ENCODE measurements at places on chromosomes 7 and 10.

DNA sequence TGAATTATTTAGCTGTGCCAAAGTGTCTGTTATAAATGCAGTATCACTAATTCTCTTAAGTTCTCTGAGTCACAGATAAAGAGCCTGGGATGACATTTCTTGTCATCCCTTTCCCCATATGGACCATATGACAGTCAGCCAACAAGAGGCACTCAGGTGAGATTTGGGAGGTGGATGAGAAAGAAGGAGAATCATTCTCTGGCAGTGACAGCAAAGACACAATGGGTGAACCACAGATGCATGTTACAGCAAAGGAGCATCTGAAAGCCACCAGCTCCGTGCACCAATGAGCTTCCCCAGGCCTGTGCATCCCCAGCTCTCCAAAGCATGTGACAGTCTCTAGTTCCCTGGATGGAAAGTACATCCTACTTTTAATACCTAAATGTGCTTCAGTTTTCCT, 10.8 kb downstream of the GIMAP6 start:
- DNase-seq = no peak

GRCh38 chr10:36602374-36602773, 523.0 kb upstream of the ANKRD30A start:
- no peak for DNase-seq

DNA sequence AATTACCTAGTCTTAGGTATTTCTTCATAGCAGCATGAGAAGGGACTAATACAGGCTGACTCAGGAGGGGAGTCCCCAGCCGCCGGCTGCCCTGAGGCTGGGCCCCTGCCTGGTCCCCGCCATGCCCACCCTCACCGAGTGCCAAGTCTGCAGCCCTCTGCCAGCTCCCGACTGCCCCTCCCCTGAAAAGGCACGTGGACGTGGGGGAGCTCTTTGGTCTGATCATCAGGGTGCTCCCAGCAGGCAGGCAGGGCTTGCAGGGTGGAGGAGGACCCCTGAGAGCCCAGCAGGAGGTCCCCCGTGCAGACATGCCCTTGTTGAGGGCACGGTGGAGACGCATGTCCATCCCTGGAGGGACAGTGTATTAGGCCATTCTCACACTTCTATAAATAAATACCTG, 110.9 kb downstream of the UNCX start:
- no peak for DNase-seq

- DNase-seq = no peak
Measured at GRCh38 chr7:98107313-98107721, 655 bp downstream of the LMTK2 start.

GRCh38 chr10:91785830-91786229, 12.4 kb upstream of the TNKS2 start:
- DNase-seq = no peak

DNA sequence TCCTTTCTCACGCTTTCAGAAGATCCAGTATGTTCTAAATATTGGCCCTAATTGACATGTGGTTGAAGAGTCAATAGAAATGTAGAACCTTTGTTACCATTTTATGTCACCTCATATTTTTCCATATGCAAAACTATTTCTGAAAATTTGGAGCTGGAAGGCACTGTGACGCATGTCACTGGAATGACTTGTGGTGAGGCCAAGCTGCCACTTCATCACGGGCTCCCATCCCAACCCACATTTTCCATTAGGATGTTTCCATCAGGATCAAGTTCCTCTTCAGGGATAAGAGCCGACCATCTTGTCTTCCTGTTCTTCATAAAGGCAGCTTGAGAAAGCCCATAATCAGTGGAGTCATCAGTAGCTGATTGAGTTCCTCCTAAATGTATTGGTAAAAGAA, 1241.7 kb downstream of the GATA3 start:
- no peak for DNase-seq

DNA sequence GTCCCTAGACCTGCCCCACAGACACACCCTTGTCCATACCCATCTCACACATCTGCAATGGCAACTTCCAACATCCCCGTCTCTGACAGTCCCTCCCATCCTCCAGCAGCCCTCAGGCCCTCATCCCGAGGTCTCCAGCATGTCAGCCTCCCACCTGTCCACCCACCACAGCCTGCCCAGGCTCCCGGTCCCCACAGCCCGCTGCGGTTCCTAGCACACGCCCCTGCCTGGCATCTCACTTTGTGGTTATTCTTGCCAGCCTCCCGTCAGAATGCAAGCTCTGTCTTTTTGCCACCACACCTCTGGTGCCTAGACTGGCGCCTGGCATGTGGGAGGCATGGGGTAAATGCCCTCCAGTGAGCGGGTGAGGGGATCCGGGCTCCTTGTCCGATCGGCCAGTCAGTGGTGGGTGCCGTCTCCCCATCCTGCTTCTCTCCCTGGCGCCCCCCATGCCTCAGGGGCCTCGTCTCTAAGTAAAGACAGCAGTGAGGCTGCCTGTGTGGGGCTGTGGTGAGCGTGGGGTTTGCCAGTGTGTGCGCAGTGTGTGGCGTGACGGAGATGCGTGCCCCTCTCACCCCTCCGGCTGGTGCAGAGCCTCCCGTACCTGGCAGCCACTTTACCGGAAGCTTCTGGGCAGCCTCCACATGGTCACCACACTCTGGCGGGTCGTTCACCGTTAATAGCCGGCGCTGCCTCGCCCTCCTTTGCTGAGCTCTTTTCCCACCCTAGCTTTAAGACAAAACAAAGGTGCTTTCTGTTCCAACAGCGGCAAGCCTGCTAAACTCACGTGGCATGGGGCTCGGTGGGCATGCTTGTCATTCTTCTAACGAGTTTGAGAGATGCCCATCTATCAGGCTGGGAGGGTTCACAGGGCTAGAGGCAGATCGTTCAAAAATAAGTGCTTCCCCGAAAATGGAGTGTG, 28.5 kb upstream of the TTYH3 start:
- DNase-seq = no peak

GRCh38 chr7:71408271-71408670, 276.3 kb downstream of the GALNT17 start:
- DNase-seq = no peak

DNA sequence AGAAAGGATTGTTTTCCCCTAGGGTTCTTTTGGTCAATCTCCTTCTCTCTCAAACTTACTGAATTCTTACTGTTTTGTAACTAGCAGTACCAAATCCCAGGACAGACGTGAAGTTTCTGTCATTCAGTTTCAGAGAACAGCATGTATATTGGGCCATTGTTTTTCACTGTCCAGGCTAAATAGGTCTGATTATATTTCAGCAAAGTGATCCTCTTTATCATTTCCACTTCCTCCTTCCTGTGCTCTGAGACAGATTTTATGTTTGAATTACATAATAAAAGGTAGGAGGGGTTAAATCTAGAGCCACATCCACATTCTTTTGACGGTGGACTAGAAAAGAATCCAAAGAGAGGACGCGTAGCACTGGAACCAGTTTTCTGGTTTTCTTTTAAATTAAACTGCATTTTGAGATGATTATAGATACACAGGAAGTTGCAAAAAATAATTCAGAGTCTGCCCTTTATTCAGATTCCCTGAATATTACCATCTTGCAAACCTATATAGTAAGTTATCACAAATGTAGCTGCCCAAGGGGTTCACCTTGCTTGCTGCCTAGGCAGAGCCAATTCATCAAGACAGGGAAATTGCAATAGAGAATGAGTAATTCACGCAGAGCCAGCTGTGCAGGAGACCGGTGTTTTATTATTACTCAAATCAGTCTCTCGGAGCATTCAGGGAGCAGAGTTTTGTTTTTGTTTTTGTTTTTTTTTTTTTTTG, 40.1 kb downstream of the AKR1E2 start:
- DNase-seq = no peak

GRCh38 chr7:44226396-44226753, 25.6 kb downstream of the YKT6 start:
- no peak for DNase-seq

GRCh38 chr10:76311752-76312636, 880.6 kb downstream of the LRMDA start:
- DNase-seq = no peak

DNA sequence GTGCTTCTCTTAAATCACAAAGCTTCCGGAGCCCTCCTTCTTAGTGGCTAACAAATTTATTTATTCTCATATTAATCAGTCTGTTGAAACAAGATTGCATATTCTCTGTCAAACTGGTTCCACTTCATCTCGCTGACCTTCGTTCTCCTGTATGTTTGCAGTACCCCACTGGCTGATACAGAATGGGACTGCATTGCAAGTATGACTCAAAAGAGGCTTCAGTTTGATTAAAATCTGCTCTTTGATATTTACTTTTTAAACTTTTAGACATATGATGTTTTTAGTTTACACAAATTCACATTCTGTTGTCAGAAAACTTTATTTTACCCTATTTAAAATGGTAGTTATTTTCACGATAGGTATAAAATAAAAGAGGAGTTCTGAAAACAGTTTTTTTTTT, 14.3 kb upstream of the ARHGAP12 start:
- DNase-seq = no peak

- no peak for DNase-seq
Measured at GRCh38 chr10:19966751-19967150, 150.5 kb downstream of the PLXDC2 start.

DNA sequence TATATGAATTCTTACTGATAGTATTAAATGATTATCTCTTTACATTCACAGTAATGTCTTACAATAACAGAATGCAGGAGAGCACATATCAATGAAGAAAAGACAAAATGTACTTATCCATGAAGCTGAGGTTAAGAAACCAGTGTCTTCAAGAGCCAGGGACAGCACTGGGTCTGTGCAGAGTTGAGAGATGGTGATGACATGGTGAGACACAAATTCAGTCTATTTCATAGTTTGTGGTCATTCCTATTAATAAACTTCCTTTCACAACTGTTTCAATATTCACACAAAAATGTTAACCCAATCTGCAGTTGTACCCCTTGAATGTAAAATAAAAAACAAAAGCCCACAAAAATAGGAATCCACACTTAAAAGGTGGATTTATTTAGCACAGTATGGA, 5.3 kb upstream of the MAGI2 start:
- no peak for DNase-seq

DNA sequence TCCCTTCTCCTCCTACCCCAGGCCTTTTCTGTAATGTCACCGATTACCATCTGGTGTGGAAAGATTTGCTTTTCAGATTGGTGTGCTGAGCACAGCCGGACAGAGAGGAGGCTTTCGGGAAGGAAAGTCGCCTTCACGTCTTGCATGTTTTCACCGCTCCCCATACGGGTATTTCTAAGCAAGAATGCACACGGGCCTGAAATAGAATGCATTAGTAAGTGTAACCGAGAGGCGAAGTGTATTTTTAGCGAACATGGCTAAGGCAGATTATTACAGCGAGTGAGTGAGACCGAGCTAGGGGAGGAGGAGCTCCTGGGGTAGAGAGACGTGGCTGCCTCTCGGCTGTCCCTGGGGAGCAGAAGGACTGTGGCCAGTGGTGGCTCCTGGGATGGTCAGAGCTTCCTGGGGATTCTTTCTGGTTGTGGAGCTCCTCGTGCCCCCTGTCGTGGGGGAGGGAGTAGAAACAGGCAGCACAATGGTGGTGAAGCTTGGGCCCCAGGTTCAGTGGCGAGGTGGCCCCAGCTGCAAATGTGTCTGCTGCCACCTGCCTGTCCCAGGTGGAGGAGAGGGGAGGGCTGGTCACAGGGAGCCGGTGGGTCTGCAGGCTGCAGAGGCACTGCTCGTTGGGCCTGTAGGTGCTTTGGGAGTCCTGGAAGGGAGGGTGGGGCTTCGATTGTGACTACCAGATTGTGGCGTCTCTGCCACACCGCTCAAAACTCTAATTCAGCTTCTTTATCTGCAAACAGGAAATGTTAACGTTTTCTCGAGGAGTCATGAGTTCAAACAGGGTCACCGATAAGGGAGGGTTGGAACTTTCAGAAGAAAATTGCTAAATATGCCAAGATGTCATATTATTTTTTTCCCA, 135.8 kb downstream of the CAMK1D start:
- no peak for DNase-seq

GRCh38 chr10:42618424-42618823, 19.9 kb downstream of the ZNF33B start:
- DNase-seq = no peak

- DNase-seq = no peak
Measured at GRCh38 chr7:19116121-19117090, 1.0 kb downstream of the TWIST1 start.

DNA sequence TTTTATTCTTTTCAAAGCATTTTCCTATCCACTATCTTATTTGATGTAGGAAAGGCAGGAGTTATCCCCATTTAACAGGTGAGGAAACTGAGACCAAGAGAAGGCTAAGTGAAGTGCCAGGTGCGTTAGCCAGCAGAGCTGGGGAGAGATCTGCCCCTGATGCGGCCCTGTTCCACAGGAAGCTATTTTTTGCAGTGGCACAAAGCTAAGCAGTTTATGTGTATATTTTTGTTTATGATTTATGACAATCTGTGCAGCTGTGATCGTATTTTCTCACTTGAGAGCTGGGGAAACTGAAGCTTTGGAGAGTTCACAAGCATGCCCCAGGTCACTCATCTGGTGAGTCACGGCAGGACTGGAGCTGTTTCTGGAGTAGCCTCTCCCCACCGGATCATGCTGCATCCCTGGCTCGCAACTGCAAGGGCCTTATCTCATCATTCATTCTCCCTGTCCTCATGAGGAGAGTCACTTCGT, 38.8 kb downstream of the SLC29A3 start:
- no peak for DNase-seq

- DNase-seq = peak; percentile 15
Measured at GRCh38 chr7:30276203-30276900, 8.0 kb upstream of the ZNRF2 start.

- DNase-seq = no peak
Measured at GRCh38 chr10:22341190-22341925, 3.9 kb upstream of the SPAG6 start.

DNA sequence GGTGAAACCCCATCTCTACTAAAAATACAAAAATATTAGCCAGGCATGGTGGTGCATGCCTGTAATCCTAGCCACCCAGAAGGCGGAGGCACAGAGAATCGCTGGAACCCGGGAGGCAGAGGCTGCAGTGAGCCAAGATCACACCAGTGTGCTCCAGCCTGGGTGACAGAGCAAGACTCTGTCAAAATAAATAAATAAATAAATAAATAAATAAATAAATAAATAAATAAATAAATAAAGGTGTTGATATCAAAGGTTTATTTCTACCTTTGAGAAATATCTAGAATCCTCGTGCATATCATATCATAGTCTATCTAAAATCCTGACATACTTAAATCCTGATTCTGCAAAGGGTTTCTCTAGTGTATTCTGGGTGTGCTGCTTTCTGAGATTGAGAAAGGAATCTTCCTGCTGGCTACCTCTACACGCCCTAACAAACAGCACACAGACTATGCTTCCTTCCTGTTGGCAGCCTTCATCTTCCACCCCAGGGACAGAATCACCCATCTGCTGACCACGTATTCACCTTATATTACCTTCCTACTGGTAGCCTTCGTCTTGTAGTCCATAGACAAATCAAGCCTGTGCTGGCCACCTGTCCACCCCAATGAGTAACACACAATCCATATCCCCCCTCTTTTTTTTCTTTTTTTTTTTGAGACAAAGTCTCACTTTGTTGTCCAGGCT, 8.7 kb downstream of the ABLIM1 start:
- no peak for DNase-seq

GRCh38 chr7:28732071-28732869, 225.9 kb downstream of the TRIL start:
- no peak for DNase-seq

GRCh38 chr10:60604342-60604741, 173.9 kb upstream of the CDK1 start:
- no peak for DNase-seq

All from non-pigmented ciliary epithelial cell (primary cell).